Hepatic stellate cell (primary cell): ENCODE measurements at places on chromosomes 6 and 20.

GRCh38 chr20:32534661-32535240 lies 50.4 kb downstream of the NOL4L start:
- DNase-seq: no peak

DNA sequence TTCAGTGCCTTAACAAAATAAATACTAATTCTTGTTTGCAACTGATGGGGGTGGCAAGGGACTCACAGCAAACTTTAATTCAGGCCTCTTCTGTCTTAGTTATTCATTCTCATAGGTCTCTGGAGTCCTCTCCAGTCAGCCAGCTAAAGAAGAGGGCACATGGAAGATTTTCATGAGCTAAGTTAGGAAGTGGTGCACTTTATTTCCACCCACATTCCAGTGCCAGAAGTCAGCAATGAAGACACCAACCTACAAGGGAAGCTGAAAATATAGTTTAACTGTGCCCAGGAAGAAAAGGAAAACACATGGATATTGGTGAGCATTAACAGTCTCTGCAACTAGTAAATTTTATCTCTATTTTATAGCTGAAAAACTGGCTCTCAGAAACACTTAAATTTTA lies 16.7 kb upstream of the IRAK1BP1 start:
- no peak for DNase-seq

GRCh38 chr6:135592276-135592675 lies 94.7 kb upstream of the AHI1 start:
- no peak for DNase-seq

- DNase-seq: no peak
Observed at GRCh38 chr6:19562468-19562867, 274.7 kb upstream of the ID4 start.

- DNase-seq: peak; percentile 89
Observed at GRCh38 chr6:160030103-160030502, 61.2 kb downstream of the IGF2R start.

GRCh38 chr20:37801921-37802320 lies 101.0 kb upstream of the VSTM2L start:
- DNase-seq: no peak

DNA sequence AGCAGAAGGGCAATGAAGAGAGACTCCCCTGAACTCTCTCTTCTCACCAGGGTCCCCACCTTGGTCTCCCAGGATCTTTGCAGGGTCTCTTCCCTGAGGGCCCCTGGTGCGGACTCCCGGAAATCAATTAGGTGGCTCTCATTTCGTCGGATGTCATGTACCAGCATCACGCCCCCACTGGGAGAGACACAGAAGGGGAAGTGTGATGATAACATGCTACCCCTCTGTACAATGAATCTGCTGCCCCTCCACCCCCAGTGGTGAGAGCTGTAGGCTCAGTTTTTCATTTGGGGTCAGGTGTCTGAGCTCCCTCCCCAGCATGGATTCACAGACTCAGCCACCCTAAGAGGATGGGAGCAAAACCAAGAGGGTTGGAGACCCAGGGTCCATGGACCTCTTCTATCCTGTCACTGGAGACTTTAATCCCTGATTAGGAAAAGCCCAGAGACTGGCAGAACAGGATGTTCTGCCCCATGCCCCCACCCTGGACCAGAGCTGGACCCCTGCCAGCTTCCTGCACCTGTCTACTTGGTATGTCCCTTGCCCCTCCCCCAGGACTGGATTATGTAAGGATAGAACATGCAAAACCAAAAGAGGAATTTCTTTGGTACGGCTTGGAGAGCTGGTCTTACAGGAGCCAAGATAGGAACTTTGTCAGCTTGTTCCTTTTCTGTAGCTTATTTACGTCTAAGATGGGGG lies 11.1 kb downstream of the GGT7 start:
- DNase-seq: no peak

DNA sequence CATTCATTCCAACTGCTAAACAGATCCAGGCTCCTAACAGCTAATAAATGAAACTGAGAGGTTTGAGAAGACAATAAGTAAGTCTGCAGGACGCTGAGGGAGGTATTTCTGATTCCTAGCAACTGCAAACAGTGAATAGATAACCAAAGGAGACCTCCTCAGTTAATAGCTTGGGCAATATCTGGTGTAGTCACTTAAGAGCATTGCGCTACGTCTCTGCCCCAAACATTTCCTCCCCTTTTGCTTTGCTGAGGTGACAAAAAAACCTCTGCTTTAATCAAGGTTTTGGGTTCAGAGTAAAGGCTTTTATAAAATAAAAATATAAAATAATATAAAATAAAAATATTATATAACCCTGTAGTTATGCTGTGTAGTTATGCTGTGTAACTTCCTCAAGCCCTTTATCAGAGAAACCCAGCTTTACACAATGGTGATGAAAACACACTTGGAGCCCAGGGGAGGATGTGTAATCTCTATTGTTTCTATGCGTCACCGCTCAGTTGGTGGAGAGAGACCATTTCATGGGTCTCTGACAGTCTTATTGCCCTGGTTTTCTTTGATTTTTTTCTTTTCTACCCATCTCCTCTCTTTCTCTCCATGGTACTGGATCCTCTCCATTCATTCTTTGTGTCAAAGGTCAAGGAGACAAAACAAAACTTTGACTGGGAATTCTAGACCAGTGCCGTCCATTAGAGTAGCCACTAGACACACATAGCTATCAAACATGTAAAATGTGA lies 18.9 kb upstream of the CALHM5 start:
- DNase-seq: no peak

- DNase-seq: no peak
Observed at GRCh38 chr20:47067776-47068175, 173.1 kb downstream of the EYA2 start.

GRCh38 chr6:113381959-113382358 lies 475.2 kb upstream of the MARCKS start:
- no peak for DNase-seq

DNA sequence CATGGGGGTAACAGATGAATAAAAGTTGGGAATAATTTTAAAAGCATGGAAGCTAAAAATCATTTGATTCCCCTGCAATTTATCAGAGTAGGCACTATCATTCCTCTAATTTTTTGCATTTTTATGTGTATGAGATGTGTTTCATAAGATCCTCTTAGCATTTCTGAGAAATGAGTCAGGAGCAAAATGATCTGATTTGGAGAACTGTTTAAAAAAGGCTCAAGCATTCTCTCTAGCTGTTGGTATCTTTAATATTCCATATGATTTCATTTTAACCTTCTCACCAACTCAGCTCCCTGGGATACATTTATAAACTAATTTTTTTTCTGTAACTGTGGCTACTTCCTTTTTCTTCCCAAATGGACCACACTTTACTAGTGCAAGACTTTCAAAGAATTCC lies 60.9 kb downstream of the MCHR2 start:
- peak; percentile 29 for DNase-seq

DNA sequence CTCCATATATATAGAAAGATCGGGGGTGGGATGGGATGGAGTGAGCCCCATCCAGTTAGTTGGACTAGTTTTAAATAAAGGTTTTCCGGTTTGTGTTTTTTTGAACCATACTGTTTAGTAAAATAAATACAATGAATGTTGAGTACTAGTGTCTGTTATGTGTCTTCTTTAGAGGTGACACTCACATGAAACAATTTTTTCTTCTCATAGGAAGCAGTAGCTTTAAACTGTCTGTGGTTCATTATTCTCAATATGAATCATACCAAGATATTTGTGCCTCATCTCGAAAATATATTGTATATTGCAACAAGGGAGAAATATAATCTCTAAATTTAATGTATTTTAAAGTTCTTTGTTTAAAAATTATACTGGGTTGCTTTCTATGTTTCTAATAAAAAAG lies 33.4 kb downstream of the HSF2 start:
- DNase-seq: no peak

DNA sequence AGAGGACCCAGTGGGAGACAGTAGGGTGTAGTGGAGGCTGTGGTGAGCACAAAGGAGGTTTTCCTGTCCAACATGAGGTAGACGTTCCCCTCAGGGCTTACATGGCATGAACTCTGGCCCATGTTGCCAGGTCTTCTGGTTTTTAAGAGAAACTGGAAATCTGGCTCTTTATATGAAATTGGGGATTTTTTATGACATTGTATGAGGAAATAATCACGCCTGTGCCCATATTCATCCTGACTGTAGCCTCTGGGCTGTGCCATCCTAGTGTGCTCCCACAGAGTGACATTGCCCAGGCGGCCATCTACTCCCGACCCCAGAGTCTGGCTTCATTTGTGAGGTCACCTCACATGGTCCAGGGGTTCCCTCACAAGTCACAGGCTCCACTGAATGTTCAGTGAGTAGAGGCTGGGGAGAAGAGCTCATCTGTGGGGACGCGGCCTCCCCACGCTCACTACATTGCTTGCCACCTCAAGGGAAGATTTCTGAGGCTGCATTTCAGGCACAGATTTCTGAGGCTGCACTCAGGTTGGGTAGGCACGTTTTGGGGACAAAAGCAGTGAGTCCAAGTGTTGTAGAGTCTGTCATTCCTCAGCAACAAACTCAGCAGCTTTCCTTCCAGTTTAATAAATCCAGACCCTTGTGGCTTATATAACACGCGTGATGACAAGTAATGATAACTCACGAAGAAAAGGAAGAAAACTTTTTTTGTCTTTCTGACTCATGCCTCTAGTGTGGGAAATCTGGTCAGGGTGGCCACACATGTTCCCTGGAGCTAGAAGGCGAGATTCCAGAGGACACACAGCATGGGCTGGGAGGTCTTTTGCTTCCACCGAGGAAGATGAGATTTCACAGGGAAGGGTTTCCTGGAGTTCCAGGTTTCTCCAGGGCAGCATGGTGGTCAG lies 41.7 kb downstream of the SLC24A3 start:
- peak; percentile 33 for DNase-seq

- DNase-seq: no peak
Observed at GRCh38 chr20:43176726-43177125, 13.0 kb downstream of the PTPRT start.

GRCh38 chr6:139820210-139820609 lies 445.8 kb upstream of the CITED2 start:
- peak; percentile 45 for DNase-seq

GRCh38 chr6:150248300-150248699 lies 105.5 kb downstream of the PPP1R14C start:
- no peak for DNase-seq

DNA sequence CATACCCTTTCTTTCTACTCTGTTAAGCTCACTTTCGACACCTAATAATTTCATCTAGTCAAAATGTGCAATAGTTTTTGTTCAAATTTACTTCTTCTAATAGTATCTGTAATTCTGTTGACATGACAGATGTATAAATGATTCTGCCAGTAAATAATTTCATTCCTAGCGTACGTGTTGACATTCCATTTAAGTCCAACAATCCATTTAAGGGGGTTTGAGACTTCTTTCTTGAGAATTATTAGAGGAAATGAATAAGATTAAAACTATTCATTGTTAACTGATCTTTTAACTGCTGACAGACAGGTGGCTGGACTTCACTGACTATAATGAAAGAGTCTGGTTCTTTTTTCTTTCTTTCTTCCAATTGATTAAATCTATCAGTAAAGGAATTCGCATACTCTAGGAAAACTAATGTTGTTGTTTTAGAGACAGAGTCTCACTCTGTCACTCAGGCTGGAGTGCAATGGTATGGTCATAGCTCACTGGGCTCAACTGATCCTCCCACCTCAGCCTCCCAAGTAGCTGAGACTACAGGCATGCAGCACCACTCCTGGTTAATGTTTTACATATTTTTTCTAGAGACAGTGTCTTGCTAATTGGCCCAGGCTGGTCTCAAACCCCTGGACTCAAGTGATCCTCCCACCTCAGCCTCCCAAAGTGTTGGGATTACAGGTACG lies 55.9 kb downstream of the MAP3K5 start:
- DNase-seq: no peak

DNA sequence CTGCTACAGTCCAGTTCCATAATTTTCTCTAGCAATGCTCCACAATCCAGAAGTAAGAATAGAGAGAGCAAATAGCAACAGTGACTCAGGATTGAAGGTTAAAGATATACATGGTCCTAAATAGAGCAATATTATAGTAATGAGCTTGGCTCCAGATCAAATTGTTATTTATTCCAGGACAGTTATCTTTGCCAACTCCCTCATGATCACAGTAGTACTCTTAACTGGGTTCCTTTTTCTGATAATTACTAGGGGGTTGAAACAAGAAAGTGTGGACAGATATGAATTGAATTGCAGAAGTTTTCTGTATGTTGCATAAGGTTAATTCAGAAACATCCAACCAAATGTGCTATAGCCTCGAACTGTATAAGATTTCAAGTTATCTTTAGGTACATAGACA lies 11.9 kb downstream of the FAM184A start:
- DNase-seq: no peak

- no peak for DNase-seq
Observed at GRCh38 chr6:106729841-106730240, 100.5 kb downstream of the QRSL1 start.

GRCh38 chr6:169859401-169859977 lies 108.1 kb downstream of the ERMARD start:
- no peak for DNase-seq

- no peak for DNase-seq
Observed at GRCh38 chr6:84489598-84489997, 262.2 kb upstream of the CEP162 start.

DNA sequence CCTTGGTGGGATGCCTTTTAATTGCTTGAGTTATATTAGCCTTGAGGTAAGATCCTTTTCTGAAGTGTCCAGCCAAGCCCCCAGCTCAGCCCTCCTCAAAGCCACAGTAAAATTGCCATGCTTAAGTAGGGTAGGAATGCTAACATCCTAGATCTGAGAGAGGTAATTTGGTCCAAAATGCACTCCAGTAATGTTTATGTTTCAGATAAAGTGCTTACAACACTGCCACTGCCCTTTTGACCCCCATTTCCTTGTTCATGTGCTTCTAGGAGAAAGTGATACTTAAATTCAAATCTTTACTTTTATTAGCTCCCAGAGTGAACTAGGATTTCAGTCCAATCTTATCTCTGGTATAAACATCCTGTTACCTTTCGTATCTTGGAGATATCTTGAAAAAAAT lies 318.0 kb downstream of the BMP2 start:
- DNase-seq: no peak

DNA sequence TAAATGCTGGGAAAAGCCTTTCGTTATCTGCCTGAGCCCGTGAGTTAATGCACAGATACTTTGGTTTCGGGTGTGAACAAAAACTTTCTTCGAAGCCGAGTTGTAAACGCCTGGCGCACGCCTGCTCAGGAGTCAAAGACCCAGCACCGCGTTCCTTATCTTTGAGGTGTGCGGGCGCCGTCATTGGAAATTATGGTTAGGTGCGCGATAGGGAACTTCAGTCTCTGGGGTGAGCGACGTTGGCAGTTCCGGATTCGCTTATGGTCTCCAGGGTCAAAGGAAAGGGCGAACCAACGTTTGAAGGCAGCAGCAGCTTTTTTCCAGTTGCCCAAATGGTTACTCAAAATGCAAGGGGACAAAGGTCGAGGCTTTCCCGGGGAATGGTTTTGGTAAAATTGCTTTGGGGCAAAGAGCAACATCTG lies 853 bp downstream of the SLC22A3 start:
- no peak for DNase-seq

DNA sequence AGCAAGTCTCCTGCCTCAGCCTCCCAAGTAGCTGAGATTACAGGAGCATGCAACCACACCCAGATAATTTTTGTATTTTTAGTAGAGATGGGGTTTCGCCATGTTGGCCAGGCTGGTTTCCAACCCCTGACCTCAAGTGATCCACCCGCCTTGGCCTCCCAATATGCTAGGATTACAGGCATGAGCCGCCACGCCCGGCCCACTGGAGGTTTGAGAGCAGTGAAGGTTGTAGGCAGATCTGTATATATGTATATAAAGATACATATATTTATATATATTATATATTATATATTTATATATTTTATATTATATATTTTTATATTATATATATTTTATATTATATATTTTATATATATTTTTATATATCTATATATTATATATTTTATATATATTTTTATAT lies 38.2 kb upstream of the TTPAL start:
- no peak for DNase-seq

- no peak for DNase-seq
Observed at GRCh38 chr6:56400273-56400672, 152.9 kb upstream of the COL21A1 start.
